Fibroblast of lung (primary cell): ENCODE measurements at places on chromosomes 12 and 14. TPM values are rescaled to one million over a fixed set of nuclear protein-coding genes. Genes with fewer than 3 reads are reported as not detected.

Gene GSG1
- total RNA-seq: 0.26 and 0.66 TPM in 2 replicates

Gene GALNT9
- total RNA-seq: 0.51 and 2.8 TPM in 2 replicates

Gene USP44
- 27.2 and 27.4 TPM in 2 replicates for total RNA-seq

Gene CCDC63
- not detected in 2 replicates for total RNA-seq

Gene YEATS4
- 11.3 and 16.3 TPM in 2 replicates for total RNA-seq

Gene CCDC197
- not detected in 2 replicates for total RNA-seq

Gene CDH24
- total RNA-seq: 5.6 and 6.2 TPM in 2 replicates

Gene PTCSC3
- not detected in 2 replicates for total RNA-seq

Gene POTEG
- total RNA-seq: not detected in 2 replicates

Gene SLC7A8
- 5.1 and 10.2 TPM in 2 replicates for total RNA-seq

Gene PARP11
- total RNA-seq: 5.4 and 6.6 TPM in 2 replicates

Gene FAM181A
- not detected in 2 replicates for total RNA-seq

Gene GLI1
- total RNA-seq: 1.0 and 2.0 TPM in 2 replicates

Gene FGD6
- 3.3 and 5.6 TPM in 2 replicates for total RNA-seq

Gene TMEM132C
- under 0.01 TPM in 1 of 2 replicates, not detected in the other for total RNA-seq

Gene PLCZ1
- total RNA-seq: not detected in 2 replicates

Gene RNASE3
- not detected in 2 replicates for total RNA-seq

Gene PLBD1
- total RNA-seq: 5.1 and 5.4 TPM in 2 replicates

Gene MDGA2
- total RNA-seq: not detected in 2 replicates
